SW 1271 (cell line): ENCODE measurements at places on chromosomes 6 and 20.

- DNase-seq, result no peak
Measured at GRCh38 chr20:57867181-57867803, 157.5 kb upstream of the PMEPA1 start.

GRCh38 chr6:149198265-149198664 lies 119.2 kb upstream of the TAB2 start:
- no peak for DNase-seq

- DNase-seq, result peak; percentile 35
Measured at GRCh38 chr6:42963855-42964605, 3.5 kb downstream of the GNMT start.

- DNase-seq, result no peak
Measured at GRCh38 chr20:24961384-24962181, 12.5 kb downstream of the CST7 start.

DNA sequence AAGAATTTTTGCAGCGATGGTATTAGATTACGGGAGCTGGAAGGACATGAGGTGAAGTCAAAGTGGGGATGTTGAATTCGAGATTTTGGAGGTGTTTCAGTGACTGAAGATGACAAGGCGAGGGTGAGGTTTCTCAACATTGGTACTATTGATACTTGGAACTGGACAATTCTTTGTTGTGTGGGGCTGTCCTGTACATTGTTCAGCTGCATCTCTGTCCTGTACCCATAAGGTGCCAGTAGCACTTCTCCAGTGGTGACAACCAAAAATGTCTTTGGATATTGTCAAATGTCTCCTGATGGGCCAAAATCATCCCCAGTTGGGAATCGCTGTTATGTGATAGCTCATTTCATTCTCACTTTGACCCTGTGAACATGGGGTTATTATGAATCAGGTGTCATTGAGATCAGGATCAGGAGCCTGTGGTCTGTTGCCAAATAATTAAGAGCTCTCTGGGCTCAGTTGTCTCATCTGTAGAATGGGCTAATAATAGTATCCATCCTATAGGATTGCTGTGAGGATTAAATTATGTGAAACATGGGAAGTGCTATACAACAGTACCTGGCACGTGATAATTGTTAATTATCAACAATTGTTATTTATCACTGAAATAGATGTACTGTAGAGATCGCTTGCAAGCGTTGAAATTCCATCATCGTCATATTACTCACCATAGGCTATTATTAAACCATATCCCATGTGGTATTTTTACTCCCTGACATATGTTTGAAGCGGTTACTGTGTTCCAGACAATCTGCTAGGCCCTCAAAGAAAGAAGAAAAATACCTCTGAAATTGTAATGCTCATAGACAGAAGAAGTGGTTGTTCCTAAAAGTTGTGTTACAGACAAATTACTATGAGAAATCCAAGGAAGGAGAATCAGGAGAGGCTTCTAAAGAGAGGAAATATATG lies 48.5 kb upstream of the TTPAL start:
- DNase-seq, result no peak

- no peak for DNase-seq
Measured at GRCh38 chr6:25882051-25882496, 8.0 kb upstream of the SLC17A3 start.

GRCh38 chr6:18148304-18149025 lies 6.4 kb downstream of the TPMT start:
- DNase-seq, result no peak

DNA sequence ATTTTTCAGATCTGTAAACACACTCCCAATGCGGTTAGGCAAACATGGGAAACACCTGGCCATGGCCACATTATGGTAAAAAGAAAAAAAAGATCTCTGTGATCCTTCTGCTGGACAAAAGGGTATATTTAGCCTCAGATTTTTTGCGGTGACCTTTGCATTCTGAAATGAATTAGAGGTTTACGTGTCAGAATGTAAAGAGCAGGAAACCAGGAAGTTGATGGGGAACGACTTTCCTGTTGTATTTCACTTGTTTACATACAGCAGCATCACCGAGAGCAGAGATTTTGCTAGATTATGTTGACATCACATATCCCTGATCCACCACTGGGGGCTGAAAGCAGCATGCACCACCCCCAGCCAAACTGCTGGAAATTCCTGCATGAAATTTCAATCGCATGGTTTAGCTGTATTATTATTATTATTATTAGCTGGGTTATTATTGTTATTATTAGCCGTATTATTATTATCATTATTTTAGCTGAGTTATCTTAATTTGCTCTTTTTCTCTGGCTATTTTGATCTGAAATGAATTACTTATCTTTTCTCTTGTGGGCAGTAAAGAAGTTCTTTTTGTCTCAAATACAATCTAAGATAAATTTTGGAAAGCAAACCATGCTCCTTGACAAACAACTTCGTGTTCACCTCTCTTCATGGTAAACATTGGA lies 189.4 kb downstream of the ZFP64 start:
- DNase-seq, result no peak

DNA sequence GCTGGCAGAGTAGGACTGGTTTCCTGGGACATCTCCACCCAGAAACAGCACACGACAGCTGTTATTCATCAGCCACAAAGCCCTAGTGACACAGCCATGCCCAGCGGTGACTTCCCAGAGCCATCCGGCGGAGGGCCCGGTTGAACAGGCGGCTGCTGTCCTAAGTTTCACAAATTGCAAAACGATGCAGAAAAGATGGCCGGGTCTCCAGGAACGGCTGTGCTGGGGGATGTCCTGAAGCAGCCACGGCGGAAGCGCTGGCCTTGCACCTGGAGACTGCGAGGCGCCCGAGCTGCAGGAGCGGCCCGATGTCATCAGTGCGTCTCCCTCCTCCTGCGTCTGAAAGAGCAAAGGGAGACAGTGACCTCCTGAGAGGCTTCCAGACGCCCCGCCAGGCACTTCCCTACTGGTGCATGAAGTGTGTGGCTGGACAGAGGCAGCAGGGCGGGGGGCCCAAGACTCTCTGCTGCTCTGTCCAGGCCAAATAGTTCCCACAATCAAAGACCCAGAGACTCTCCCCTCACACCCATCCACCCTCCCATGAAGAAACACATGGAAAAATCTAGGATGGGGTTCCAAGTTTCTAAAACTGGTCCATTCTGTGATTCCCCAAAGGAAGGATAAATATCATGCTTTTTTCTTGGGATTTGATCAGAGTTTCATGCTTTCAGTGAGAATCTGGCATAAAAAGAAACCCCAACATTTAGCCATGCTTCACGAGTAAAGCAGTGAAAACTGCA lies 44.0 kb downstream of the SSR1 start:
- no peak for DNase-seq

GRCh38 chr6:138986578-138986977 lies 1.5 kb downstream of the REPS1 start:
- no peak for DNase-seq

GRCh38 chr6:44646355-44646754 lies 258.8 kb downstream of the CDC5L start:
- no peak for DNase-seq

GRCh38 chr6:89467437-89467836 lies 34.5 kb downstream of the ANKRD6 start:
- no peak for DNase-seq

- no peak for DNase-seq
Measured at GRCh38 chr20:46823271-46823751, 71.3 kb upstream of the EYA2 start.

- no peak for DNase-seq
Measured at GRCh38 chr6:107832151-107833056, 8.3 kb upstream of the SCML4 start.

GRCh38 chr20:962223-962622 lies 39.9 kb downstream of the RSPO4 start:
- DNase-seq, result no peak

DNA sequence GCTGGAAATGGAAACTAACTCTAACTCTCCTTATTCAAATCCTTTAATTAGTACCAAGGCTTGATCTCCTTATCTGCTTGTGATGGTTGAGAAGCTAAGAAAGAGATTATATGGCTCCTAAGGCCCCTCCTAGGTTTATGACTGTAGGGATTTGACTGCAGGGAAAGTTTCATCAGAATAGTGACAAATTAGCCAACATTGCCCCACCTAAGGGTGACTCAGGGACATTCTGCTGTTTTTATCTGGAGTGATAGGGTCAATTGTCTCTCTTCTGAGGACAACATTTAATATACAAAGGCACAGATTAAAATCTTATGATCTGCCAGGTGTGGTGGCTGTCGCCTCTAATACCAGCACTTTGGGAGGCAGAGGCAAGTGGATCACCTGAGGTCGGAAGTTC lies 138.1 kb upstream of the MARCKS start:
- no peak for DNase-seq

GRCh38 chr6:35795453-35796071 lies 1.6 kb downstream of the CLPS start:
- no peak for DNase-seq

- no peak for DNase-seq
Measured at GRCh38 chr6:164185471-164185871, 771.0 kb downstream of the QKI start.

DNA sequence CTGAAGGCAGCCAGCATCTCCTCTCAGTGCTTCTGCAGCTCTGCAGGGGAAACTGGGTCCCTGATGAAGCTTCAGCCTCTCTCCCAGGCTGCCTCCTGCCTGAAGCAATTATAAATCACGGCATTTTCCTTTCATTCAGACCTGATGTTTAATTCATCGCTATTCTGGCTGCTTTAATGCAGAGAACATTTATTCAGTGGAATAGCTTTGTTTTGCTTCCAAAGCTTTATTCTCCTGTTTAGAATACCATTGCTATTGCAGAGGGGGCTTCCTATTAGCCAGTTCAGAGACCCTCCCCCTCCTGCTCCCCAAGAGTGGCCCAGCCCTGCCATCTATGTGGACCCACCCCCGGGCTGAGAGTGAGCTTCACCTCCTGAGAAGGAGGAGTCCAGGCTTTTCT lies 255.6 kb downstream of the LRFN2 start:
- DNase-seq, result no peak

DNA sequence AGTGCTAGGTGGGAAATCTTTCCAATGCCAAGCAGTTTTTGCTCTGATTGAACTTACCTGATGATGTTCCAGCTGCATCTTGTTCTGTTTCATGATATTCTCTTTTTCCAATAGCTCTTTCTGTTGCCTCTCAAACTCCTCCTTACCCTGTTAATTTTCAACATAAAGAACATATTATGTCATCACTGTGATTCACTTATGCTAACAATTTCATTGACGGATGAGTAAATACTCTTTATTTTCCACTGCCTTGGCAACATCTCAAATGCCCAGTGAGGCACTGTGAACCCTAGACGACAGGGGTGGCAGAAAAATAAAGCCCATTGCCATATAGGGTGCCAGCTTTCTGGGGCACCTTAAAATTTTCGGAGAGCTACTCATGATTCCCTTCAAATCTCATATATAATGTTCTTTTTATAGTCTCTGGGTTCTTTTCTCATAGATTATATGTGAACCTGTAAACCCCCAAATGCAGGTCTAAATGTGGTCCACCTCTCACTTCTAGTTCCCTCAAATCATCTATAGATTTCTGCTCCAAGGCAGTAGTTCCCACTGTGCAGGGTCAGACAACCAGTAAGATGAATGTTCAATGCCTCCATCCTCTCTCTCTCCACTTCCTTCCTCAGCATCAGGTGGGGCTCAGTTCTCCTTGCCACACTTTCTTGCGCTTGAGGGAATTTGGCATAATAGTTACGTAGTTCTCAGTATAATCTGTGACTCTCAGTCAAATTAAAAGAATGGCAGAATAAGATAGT lies 44.1 kb downstream of the NEDD9 start:
- DNase-seq, result no peak

- no peak for DNase-seq
Measured at GRCh38 chr6:19039287-19039686, 652.1 kb downstream of the RNF144B start.

DNA sequence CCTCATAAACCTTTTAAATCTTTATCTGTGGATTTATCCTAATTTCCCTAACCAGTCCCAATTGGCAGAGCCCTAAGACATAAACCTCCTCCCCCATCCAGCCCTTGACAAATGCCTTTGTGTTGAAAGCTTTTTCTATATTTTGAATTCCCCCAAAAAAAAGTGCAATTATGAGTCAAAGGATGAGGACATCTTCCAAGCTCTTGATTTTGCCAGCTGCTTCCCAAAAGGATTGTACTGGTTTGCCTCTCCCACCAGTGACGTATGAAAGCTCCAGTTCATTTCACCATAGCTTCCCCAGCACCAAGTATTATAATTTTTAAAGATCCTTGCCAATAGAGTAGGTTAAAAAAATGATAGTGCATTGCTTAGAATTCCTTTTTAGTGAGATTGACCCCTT lies 38.9 kb downstream of the SIRPA start:
- DNase-seq, result no peak

DNA sequence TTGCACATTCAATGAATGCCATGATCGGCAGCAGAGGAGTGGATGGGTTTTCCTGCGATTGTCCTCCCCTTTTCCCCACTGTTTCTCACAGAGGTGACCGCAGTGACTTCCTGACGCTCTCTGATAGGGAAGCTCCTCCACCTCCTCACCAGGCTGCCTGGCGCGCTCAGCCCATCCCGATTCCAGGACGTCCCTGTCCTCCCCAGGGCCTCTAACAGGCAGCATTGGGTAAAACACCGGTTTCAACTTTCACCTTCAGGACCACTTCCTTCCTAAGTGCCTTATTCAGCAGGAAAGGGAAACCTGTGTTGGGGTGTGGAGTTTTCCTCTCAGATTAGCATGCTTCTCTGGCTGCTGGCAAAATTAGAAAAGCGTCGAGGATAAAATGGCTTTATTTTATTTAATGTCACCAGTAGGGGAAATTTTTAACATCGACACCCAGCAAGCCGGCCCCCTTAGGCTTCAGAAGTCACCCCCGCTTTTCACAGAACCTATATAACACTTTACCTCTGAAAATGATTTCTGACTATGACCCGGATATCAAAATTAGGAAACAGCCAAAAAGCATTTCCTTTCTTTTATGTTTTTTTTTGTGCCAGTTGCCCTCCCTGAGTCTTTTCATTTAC lies 570.4 kb upstream of the GJE1 start:
- DNase-seq, result no peak

- no peak for DNase-seq
Measured at GRCh38 chr20:58494923-58495622, 20.1 kb downstream of the APCDD1L start.

- DNase-seq, result no peak
Measured at GRCh38 chr6:110708295-110708950, 106.8 kb downstream of the CDK19 start.

GRCh38 chr6:52407467-52407866 lies 12.7 kb upstream of the EFHC1 start:
- peak; percentile 27 for DNase-seq

DNA sequence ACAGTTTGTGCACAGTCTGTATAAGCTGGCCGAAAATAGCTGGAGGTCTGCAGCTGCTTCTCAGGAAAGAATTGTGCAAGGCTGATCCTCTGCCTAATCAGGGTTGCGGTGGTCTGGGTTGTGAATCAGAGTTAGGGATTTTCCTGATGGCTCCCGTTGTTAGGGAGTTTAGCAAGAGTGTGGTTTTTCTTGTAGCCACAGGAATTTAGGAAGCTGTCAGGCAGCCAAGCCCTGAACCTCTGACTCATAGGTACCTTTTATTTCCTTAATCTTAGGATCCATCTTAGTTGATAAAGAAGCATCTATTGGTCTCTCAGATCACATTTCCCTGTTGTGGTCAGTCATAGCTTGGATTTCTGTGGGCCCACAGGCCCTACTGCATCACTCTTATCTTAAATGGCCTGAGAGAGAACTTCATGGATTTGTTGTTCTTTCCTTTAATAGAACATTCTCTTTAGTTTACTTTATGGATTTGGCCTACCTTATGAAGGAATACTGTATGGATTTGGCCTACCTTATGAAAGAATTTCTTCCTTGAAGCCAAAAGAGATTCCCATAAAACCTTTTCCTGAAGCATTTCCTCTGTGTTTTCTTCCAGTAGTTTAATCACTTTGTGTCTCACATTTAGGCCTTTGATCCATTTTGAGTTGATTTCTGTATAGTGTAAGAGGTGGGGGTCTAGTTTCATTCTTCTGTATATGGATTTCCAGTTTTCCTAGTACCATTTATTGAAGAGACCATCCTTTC lies 10.3 kb downstream of the KIF25 start:
- DNase-seq, result peak; percentile 97
